H54 (cell line): ENCODE measurements at places on chromosomes 2 and 18.
A peak's percentile ranks its signal among the peaks of the same experiment; 100 is the strongest.

GRCh38 chr2:213818436-213818835 is 534.2 kb downstream of the SPAG16 start:
- DNase-seq: no peak

- no peak for DNase-seq
Observed at GRCh38 chr2:17901246-17901645, 22.8 kb downstream of the KCNS3 start.

GRCh38 chr2:144225076-144225475 is 294.8 kb downstream of the ZEB2 start:
- DNase-seq: no peak

DNA sequence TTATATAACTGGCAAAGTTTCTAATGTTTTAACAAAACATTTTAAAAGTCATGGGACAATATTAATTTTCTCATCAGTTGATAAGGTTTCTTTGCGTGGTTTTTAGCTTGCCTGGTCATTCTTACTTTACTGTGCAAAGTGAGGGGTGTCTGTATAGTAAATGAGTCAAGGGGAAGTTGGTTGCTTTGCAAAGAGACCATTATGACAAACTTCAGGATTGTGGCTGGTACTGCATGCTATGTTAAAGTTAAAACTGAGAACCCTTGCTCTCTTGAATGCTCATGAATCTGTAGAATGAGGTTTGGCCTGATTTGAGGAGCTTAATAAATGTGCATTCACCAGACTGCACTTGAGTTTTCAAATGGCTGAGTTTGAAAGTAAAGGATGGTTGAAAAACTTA is 47.0 kb downstream of the COL4A4 start:
- DNase-seq: no peak

DNA sequence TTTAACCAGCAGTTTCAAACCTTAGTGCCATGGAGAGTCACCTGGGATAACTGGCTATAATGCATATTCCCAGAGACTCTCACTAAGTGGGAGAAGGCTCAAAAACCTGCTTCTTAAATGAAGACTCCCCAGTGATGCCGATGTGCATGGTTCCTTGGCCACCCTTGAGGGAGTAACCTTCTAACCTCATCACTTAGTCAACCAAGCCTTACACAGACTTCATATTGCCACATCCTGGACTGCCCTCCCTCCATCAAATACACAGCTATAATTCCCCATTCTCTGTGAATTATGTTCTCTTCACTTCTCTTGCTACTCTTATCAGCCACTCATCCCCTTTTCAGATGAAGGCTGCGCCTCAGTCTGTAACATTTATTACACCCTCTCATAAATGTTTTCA is 462.9 kb upstream of the RGPD4 start:
- no peak for DNase-seq

DNA sequence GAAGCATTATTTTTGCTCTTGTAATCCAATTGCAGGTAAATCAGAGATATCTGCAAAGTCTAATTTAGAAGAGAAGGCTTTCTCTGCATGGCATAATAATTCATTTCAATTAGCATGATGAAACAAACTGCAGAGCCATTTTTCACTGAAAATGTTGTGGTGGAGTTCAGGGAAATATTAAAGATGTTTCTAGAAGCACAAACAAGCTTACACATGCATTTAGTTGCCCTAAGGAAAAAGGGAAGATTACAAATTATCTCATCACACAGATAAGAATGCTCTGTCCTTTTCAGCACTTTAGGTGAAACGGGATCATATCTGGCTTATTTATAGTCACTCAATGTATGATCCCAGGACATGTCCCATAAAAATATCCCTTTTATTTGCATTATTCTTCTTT is 252.1 kb upstream of the TANK start:
- DNase-seq: no peak

- DNase-seq: no peak
Observed at GRCh38 chr2:25340181-25340921, 1.4 kb downstream of the DNMT3A start.

DNA sequence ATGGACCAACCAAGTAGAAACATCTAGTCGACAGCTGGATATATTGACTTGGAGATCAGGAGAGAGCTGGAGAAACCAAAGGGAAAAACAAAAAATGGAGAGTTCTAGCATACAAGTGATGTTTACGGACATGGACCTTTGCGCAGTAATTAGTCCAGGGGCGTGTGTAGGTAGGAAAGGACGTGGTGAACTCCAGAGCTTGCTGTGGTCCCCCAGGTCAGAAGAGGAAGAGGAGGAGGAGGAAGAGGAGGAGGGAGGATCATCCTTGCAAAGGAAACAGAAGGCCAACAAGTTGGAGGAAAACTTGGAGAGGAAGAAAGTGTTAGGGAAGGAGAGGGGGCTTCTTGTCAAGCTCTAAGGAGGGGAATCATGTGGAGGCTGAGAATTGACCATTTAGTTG is 17.5 kb downstream of the TRAF3IP1 start:
- no peak for DNase-seq

DNA sequence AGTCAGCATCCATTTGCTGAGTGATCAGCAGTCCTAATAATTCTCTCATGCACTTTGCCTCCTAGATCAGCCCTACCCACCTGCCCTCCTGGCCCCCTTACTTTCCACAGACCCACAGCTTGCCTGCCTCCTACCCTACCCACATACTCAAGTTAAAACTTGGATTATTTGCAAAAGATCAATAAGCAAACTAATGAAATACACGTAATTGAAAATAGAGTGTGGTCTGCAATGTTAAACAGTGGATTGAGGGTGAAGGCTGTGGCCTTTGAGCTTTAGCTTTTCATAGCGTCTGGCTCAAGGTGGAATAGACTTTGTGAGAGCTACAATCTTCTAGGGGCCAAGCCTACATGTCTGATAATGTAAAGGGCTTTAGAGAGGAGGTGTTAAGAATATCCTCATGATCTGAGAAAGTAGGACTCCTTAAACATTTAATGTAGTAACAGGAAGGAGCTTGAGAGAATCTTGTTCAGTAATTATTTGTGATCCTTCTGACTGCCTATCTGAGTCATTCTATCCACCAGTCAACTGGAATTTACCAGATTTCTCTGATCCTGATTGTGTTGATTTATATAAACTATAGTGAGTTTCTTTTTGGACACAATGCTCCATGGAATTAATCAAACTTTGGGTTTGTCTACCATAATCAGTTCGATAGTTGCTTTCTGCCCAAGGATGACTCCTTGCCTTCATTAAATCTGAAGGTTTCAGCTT is 310.0 kb downstream of the HRH4 start:
- DNase-seq: no peak

GRCh38 chr2:207039225-207039624 is 99.9 kb downstream of the CPO start:
- DNase-seq: no peak

DNA sequence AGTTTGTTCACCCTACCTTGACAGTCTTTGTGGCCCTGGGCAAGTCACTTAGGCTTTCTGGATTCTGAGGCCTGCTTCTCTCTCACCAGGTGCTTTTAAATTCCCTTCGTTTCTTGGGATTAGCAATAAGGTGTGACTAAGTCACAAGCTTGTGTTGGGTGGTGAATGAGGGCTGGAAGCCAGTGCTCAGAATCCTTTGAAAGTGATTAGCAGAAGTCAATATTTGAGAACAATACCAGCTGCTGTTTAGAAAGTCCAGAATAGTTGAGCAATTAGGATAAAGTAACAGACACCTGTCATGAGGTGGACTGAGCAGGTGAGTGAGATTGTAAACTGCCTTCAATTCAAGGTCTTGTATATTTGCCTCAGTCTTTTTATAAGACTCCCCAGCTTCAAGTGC is 19.3 kb upstream of the MGAT5 start:
- DNase-seq: no peak

DNA sequence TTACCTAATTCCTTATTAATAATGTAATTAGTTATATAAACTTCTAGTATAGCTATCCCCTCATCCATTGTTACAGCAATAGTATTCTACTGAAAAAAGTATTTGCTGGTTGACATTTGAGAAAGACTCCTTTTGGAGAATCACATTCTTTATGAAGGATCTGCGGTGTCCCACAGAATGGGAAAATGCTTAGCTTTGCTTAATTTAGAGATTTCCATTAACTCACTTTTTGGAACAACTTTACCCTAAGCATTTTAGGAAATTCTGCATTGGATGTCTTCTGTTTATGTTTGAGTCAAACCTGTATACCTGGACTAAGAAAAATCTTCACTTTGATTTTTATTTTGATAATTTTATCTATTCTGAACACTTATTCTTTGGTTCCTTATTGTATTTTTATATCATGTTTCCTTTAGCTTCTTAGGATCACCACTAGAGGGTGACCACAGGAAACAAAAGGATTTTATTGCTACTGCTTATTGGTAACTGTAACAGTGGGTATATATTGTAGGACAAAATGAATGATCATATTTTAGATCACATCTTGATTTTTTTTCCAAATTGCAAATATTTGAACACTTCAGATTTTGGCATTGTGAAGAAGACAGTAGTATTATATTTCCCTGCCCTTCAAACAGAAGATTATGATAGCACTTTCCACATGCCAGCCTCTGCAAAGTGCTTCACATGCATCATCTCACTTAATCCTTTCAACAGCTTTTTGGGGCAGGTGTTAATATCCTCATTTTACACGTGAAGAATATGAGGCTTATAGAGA is 79.6 kb downstream of the MIB1 start:
- DNase-seq: no peak

DNA sequence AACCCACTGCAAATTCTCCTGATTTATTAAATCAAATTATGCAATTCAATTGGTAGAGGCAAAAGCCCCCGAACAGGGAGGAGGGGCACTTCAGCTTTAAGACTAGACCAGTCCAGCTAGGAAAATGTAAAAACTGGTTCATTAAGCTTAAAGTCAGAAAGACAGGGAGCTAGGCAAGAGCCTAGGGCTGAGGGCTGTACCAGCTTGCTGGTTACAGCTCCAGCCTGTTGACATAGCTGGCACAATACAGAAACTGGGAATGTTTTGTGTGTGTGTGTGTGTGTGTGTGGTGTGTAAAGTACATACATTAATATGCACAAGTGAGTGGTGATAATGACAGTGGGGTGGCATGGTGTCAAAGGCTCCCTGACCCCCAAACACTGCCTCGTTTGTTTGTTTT is 307.0 kb upstream of the CELF4 start:
- DNase-seq: no peak

GRCh38 chr2:144325086-144325485 is 194.8 kb downstream of the ZEB2 start:
- no peak for DNase-seq

- DNase-seq: no peak
Observed at GRCh38 chr2:161102770-161103450, 57.3 kb upstream of the TANK start.

DNA sequence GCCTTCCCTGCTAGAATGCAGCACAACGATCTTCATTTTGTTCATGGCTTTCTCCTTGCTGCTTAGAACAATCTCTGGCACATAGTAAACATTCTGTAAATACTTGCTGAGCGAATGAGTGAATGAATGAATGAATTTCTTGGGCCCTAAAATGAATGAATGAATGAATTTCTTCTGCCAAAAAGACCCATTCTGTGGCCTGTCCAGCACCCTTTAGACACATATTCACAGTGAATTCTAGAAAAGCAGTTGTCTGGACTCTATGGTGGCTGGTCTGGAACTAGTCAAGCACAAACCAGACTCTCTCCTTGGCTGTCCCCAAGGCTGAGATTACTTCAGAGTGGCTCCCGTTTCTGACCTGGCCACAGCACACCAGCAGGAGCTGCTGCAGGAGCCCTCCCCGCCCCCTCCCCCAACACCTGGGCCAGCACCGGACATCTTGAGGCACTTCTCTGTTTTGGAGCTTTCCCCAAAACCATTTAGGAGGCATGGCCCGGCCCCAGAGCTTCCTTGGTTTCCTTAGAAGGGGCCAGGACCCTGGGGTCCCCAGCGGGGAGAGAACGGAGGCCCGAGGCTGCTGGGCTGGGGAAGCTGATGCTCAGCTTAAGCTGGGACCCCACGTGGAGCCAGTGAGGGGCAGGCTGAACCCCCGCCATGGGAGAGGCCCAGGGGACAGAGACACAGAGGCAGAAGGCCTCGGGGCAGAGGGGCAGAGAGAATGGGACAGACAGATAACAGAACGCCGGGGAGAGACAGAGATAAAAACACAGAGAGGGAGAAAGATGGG is 159.0 kb downstream of the ZFP36L2 start:
- DNase-seq: no peak

DNA sequence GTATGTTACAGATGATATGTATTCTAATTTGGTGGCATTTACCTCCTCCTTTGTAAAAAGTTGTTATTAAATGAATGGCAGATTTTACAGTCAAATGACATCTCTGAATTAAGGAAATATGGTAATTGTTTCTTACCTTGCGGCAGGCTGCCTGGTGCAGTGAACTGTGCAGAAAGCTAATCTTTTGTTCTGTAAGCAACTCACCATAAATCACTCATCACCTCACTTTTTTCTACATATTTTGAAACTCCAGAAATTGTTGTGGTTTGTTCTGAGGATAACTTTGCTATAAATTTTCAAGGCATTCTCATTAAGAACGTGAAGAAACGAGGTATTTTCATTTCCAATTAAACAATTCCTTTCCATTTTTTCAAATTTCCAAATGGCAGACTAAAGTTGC is 52.7 kb downstream of the ST6GAL2 start:
- no peak for DNase-seq

DNA sequence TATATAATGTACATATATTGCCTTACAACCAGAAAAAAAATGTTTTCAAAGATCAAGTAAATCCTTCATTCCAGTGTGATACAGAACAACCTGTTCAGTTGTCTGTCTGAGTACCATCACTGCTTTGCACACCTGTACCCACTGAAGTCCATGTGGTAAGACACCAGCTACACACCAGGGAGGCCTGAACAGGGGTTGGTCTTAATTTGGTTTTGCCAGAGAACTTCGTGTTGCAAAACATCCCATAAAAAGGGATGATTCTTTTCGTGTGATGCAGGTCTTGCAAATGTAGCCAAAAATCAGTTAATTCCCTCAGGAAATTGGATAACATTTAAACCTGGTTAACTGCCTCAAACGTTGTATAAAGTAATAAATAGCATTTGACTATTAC is 73.7 kb upstream of the SLC1A4 start:
- DNase-seq: no peak

GRCh38 chr2:188893972-188894371 is 80.2 kb upstream of the COL3A1 start:
- DNase-seq: no peak

DNA sequence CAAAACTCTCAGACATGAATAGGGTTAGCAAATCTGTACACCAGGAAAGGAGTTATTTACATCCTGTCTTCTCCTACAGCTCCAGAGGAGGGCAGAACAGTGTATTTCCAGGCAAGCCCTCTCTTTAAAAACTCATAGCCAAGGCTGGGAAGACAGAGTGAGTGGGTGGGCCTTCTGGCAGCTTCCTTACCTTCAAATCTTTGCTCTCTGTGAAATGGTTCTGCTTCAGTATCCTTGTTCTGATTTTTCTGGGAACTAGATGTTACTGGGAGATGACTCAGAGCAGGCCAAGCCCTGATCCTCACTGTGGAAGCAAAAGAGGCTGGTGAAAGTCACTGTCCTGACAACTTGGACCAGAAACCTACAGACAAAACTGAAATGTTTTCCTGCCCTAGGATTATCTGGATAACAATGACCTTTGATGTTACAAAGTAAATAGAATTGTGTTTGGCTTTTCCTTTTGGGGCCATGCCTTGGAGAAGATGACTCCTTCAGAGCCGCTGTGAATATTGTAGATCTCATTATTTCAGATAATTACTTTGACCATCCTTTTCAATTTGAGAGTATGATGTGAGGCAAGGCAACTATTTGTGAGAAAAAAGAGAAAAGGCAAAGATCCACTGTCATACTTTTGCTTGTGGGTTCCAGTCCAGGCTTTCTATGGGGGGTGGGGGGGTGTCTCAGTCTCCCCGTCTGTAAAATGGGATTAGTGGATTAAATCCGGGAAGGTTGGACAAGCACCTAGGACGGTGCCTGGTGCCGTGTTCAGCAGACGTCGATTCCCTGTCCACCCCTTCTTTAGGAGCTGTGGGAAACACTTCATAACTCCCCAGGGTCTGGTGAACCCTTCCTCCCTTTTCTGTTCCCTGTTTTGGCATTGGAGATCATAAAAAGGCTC is 644 bp upstream of the QPCT start:
- DNase-seq: peak; percentile 26
